ENCODE measurements at places on chromosomes 4 and X.

DNA sequence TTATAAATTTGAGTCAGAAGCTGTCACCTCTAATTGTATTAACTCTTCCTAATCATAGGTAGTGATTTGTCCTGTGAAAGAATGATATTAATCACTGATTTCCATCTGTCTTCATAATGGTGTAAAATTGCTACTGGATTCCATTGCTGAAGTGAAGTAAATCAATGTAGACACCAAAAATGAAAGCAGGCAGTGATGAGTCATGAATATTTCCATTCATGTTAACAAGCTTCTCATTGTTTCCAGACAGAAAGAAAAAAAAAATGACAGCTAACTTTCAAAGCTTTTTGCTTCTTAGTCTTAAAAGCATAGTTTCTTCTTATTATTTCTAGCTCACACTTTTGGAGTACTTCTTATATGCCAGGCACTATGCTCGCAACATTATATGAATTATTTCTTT lies 21.5 kb downstream of the FAM114A1 start:
- no peak for DNase-seq

DNA sequence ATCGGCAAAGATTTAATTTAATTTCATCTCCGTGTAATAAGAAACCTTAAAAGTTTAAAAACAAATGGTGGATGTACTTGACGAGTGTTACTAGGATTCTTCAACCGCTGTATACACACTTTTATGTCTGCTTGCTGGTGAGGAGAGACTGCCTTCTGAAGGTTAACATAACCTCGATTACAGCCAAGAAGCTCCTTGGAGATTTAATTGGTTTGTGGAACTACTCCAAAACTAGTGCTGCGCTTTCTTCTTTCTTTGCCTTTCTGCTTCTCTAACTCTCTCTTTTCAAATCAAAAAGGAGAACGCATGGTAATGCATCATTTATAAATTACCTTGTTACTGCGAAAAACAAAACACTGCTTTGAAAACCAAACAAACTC lies 109.0 kb downstream of the ANTXR2 start:
- DNase-seq = no peak

DNA sequence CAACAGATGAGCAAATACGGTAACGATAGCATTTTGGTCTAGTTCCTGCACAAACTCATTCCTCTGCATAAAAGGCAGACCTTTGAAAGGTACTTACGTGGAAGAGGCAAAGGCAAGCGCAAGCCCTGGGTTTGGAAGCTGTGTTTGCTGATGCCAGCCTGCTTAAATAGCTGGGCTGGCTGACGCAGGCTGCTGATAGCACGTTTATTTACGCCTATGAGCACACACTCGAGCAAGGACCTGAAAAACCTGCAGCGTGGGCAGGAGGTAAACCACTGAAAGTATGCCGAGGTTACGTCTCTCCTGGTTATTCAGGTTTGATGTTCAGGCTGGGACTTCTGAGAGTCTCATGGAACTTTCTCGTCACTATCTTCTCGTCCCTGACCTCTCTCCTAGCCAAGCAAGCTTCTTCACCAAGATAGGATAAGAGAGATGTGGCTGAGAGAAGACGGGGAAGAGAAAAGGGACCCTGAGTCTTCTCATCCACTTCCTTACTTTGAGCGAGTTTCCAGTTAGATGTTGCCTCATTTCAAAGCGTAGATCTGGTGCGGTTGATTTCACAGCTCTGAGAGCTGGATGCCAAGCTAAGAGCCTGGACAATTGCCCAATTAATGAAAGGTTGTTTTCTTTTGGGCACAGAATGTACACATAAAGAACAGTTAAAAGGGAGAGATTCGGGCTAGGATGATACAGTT lies at the start of gene HOPX:
TSS of gene HOPX (minus strand) at position 139 of the 695 bp plus-strand sequence. CDS start 23,480 bp downstream, outside the sequence.
- peak; percentile 89 for DNase-seq

DNA sequence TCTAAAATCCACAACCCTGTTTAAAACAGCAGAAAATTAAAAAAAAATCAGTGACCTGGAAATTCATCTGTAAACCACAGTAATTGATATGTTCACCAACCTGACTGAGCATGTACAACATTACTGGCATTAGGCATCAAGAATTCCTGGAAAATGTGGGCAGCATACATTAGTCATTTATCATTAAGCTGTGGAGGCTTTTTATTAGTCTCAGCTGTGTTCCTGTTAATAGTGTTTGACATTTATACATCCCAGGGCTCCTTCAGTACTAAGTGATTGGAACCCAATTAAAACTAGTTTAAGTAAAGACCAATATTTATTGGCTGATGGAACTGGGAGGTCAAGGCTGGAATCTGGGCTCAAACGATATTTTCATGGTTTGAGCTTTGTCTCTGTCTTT lies 227.3 kb upstream of the GIMD1 start:
- no peak for DNase-seq

- no peak for DNase-seq
Measured at GRCh38 chr4:23969635-23970145, 79.8 kb upstream of the PPARGC1A start.

GRCh38 chrX:153876112-153876491 lies 9.9 kb downstream of the L1CAM start:
- DNase-seq = no peak

DNA sequence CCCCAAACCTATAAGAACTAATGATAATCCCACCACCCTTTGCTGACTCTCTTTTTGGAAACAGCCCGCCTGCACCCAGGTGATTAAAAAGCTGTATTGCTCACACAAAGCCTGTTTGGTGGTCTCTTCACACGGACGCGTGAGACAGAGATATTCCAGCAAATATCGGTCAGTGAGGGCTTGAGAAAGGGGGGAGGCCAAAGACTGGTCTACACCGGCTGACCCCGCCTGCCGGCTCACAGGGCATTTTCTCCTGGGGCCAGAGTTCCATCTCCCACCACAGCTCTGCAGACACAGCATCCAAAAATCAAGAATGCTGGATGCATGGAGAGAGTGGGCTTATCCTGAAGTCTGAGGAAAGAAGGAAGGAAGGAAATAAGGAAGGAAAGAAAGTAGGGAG lies 176.0 kb downstream of the SHOX start:
- no peak for DNase-seq

Data from prostate gland (tissue), 2 donors.